ENCODE measurements at places on chromosomes 5 and 9. TPM values are rescaled to one million over a fixed set of nuclear protein-coding genes. Genes with fewer than 3 reads are reported as not detected.

The CRHBP gene
- 4.8 TPM for total RNA-seq

The SPATA31D4 gene
- not detected for total RNA-seq

The ADRA1B gene
- 2.0 TPM for total RNA-seq

The ZNF300 gene
- total RNA-seq = 1.6 TPM

GRCh38 chr9:71835596-71835995 is 67.3 kb upstream of the CEMIP2 start:
- no peak for DNase-seq

GRCh38 chr9:89915187-89915586 is 310.4 kb downstream of the GADD45G start:
- DNase-seq = no peak

DNA sequence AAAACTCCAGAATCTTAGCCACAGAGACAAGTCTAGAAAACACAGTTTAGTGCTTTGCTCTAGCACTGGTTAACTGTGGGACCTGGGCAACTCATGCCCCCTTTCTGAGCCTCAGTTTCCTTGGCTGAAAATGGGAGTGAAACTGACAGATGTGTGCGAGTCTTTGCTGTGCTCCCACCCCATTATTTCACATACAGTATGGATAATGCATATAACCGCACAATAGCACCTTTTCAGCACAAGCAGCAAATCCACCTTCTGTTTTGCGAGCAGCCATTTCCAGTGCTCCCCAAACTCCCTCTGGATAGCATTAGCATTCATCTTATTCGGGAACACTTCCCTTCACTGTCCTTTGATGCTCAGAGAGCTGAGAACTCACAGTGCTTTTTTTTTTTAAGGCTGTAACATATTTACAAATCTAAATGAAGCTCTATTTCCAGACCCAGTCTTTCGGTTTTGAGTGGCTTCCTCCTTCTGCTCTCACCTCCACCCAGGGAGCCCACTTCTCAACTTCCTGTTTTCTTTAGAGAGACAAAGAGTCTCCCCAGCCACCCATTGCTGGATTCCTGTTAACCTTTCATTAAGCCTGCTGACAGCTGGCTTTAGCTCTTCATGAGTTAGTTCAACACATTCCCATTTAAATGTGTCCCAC is 49.2 kb downstream of the TIMD4 start:
- DNase-seq = no peak
